ENCODE measurements at places on chromosomes 7 and 10.

DNA sequence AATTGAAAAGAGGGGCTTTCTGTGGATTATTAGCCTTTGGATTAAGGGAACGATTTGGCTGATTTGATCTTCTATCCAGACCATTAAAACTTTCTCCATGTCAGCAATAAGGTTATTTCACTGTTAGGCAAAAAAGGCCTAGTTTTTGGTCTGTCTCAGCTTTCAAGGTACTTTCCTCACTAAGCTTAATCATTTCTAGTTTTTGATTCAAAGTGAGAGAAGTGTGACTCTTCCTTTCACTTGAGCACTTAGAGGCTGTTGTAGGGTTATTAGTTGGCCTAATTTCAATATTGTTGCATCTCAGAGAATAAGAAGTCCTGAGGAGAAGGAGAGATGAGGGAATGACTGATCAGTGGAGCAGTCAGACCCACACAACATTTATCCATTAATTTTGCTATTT lies 596.0 kb upstream of the TPK1 start:
- no peak for ATAC-seq

GRCh38 chr7:149284343-149284742 lies 22.3 kb downstream of the ZNF783 start:
- no peak for ATAC-seq

DNA sequence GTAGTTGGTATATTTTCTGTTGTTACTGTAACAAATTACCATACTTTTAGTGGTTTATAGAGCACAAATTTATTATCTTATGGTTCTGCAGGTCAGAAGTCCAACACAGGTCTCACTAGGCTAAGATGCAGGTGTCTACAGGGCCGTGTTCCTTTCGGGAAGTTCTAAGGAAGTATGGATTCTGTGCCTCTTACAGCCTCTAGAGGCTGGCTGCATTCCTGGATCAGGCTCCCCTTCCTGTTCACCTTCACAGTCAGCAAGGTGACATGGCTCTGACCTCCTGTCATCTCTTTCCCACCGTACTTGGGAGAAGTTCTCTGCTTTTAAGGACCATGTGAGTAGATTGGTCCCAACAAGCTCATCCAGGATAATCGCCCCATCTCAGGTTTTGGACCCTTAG lies 37.3 kb downstream of the BMPR1A start:
- no peak for ATAC-seq

- no peak for ATAC-seq
Observed at GRCh38 chr10:89639326-89639725, 5.7 kb downstream of the PANK1 start.

DNA sequence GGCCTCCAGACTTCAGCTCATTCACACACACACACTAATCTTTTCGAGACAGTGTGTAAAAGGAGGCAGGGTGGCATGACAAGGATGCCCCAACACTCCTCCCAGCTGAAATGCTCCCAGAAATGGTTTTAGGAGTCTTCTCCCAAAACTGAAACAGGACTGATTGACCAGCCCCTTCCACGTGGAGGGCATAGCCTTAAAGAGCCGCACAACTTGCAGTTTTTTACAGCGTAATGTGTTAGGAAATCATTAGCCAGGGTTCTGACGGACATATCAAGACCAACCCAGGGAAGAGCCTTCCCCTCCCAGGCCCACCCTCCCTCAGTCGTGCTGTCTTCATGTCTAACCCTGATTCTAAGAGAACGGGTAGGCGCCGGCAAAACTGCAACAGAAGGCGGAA lies 224.6 kb downstream of the TNS3 start:
- ATAC-seq: no peak

DNA sequence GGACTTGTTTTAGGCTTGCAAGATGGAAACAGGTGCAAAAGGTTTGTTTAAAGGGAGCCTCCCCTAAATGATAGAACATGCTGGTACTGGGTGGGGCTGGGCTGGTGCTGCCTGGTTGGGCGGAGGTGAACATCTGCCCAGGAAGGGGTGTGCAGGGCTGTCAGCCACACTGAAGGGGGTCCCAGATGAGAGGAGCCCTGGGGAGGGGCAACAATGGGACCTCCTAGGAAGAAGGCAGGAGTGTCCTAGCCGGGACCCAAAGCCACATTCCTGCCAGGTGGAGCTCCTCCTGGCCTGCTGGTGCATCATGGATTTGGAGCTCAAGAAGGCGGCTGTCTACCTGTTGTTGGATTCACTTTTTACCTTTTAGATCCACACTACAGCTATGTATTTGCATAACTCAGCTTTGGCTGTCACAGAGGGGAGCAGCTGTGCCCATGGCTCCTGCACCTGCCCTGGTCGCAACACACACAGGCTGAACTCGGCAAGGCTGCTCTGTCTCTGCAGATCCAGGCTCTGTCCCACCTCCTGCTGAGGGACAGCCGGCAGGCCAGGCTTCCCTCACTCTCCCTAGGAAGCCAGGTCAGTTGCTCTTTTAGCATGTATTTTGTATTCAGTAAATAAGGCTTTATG lies 59.9 kb downstream of the ADARB2 start:
- no peak for ATAC-seq

GRCh38 chr7:27689150-27689549 lies 26.5 kb upstream of the HIBADH start:
- ATAC-seq: no peak

DNA sequence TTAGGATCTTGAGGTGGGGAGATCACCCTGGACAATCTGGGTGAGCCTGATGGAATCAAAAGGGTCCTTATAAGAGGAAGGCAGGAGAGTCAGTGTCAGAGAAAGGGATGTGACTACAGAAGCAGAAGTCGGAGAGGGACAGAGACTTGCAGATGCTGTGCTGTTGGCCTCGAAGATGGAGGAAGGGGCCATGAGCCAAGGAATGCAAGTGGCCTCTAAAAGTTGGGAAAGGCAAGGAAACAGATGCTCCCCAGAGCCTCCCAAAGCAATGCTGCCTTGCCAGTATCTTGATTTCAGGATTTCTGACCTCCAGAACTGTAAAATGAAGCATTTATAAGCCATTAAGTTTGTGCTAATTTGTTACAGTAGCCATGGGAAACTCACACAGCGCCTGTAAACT lies 165.2 kb downstream of the FANK1 start:
- no peak for ATAC-seq

DNA sequence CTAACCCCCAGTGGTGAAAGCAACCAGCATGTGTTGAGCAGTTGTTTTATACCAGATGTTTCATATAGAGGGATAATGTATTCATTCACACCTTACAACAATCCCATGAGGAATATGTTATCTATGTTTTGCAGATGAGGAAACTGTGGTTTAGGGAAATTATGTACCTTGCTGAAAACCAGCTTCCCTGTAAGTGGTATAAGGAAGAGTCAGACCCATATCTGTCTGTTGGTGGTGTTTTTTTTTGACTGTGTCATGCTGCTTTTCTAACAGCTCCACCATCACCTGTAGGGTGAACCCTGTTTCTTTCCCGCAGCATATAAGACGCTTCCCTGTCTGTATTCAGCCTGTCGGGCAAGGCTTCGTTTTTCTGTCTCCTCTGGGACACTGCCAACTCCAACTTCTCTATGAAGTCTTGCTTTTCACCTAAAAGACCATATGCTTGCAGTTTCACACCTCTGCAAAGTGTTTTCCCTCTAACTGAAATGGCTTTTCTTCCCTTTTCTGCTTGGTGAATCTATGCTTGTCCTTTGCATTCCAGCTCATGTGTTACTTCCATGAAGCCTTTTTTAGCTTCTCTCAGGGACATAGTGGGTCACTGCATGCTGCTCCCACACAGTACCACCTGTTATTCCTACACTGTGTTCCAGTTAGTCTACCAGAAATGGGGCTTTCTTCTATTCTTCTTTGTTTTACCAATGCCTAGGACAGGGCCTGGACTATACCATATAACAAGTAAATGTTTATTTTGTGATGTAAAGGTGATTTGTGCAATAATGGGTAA lies 92.8 kb downstream of the ST7 start:
- ATAC-seq: no peak

DNA sequence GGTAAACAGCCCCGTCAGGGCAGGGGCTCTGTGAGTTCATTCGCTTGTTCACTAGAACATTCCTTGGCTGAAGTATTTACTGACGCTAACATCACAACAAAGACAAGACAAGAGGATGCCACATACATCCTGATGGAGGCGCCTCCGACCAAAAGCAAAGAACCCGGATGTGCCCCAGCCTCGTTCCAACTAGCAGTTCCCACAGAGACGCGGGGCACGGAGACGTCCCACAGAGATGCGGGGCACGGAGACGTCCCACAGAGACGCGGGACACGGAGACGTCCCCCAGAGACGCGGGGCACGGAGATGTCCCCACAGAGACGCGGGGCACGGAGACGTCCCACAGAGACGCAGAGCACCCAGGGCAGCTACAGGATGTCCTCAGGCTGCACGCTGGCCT lies 35.4 kb upstream of the CFAP46 start:
- no peak for ATAC-seq

GRCh38 chr7:1274876-1275375 lies 42.3 kb downstream of the UNCX start:
- no peak for ATAC-seq

Data from activated CD4-positive, CD25-positive, alpha-beta regulatory T cell treated with anti-CD3 and anti-CD28 coated beads, Interleukin-2, amount 50 U/mL, for 24 hours (primary cell).